ENCODE measurements at places on chromosomes 1 and 21.

GRCh38 chr1:235160383-235160956 lies 580 bp downstream of the RBM34 start:
- DNase-seq: no peak

DNA sequence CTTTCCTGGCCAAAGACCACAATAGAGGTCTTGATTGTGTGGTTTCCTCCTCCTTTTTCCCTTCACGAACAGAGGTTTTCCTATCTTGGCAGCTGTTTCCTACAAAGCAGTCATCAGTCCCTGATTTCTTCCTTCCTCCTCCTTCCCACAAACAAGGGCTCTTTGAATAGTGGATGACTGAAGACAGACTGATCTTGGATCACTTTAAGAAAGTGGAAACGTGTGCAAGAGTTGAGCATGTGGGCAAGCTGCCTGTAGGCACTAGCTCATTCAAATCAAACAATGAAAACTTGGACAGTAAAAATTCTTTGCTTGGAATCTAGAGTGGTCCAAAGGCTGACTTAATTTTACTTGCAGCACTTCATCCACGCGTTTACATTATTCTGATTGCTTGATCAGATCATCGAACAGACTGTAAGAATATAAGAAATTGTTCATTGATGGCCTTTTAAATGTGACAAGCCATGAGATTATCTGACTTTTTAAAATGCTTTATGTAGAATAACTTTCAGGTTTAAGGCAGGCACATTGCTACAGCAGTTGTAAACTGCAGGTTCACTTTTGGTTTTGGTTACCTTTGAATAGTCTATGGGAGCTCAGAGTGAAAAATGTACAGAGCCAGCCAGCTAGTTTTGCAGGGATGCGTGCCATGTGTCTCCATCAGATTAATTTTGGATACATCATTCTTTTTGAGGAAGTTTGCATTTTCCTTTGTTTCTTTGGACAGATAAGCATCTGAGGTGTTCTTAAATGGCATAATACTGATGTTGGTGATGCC lies 34.4 kb downstream of the ADGRL2 start:
- no peak for DNase-seq

DNA sequence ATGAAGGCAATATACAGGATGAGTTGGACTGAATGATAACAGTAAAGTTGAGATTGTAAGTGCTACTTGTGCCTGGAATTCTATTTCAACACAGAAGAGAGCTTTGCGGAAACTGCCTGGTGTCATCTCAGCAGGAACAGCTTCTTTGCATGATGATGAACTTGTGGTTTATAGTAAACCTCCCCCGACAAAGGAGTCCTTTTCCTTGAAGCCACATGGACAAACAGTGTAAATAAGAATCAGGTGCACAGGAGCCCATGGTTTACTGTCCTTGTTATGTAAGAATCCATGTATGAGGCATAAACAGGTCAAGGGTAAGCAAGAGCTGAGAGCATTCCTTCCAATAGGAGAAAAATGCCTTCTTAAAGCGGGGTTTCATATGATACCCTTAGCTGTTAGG lies 66.2 kb downstream of the PCNX2 start:
- DNase-seq: no peak

- no peak for DNase-seq
Observed at GRCh38 chr1:77975386-77975785, 3.5 kb downstream of the FUBP1 start.

DNA sequence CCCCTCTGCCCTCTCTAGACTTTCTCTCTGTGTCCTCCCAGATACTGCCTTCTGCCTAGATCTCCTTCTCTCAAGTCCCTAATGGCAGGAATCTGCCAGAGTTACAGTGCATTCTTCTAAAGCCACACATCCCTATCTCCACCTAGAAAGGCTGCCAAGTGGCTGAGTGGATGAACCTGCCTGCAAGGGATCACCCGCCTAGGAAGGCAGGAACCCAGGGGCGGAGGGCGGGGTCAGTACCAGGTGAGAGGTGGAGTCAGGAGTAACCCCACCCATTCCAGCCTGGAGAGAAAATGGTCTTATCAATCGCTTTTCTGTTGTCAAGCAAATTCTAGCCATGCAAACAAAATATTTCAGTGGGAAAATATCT lies 60.8 kb downstream of the BCAR3 start:
- DNase-seq: no peak
